Psoas muscle (tissue), 8 donors: ENCODE measurements at places on chromosomes 6 and 20.

DNA sequence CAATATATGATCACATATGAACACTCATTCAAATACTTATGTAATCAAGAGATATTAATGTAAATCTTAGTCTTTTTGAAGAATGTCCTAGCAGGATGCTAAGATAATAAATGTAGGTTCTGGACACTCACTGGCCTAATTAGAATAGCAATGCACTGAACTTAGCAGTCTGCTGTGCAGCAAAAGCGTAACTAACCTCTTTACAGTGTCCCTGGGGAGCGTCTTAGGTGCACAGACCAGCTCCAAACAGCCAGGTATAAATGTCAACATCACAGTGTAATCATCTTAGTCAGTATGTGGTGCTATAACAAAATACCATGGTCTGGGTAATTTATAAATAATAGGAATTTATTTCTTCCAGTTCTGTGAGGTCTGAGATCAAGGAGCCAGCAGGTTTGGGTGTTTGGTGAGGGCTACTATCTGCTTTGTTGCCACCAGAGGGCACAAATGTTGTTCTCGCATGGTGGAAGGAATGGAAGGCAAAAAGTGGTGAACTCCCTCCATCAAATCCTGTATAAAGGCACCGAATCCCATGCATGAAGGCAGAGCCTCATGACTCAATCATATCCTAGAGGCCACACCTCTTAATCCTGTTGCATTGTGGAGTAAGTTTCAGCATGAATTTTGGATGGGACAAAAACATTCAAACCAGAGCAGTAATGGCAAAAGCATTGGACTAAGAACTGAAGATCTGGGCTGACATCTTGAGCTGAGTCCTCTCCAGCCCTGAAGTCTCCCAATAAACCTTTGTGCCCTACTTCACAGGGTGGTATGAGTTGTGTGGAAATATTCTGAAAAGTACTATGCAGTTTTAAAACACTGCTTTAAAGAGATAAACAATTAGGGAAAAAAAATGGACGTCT lies 41.8 kb upstream of the FOXO3 start:
- no peak for DNase-seq

- DNase-seq = no peak
Measured at GRCh38 chr6:106476331-106477105, 116.0 kb downstream of the CRYBG1 start.

DNA sequence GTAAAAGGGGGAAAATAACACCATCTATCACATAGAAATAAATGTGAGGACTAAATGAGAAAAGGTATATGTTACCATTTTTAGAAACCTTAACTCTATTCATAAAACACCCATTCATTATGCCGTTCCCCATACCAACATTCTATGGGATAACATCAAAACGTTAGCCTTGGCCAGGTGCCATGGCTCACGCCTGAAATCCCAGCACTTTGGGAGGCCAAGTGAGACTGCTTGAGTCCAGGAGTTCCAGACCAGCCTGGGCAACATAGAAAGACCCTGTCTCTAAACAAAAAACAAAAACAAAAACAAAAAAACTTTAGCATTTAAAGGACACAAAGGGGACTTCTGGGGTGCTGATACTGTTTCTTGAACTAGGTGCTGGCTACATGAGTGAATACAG lies 1.3 kb downstream of the PIGU start:
- no peak for DNase-seq

DNA sequence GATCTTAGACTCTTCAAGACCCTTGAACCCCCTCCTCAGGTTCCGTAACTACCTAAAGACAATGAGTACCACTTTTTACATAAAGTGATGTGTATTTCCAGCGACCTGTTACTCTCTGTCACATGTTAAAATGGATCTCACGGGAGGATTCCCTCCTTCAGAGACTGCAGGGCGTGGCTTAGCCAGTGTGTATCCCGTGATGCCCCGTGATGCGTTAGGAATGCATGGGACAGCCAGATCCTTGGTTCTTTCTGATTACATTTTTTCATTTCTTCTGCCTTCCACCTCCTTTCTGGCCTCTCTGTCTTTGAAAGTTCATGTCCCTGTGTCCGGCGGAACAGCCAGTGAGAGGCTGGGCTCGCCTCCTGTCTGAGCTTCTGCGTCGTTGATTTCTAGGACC lies 155.5 kb downstream of the TMEM242 start:
- DNase-seq = no peak

DNA sequence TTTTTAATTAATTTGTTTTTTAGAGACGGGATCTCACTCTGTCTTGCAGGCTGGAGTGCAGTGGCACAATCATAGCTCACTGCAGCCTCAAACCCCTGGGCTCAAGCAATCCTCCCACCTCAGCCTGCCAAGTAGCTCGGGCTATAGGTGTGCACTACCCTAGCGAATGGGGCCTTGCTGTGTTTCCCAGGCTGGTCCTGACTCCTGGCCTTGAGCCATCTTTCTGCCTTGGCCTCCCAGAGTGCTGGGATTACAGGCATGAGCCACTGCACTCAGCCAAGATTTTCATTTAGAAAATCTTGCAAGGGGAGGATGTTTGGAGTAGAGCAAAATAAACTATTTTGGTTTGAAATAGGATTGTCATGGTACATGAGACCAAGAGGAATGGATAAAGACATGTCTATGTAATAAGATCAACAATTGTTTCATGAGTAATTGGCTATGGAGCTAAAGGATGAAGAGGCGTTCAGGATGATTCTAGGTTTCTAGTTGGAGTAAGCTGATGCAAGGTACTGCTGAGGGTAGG lies 237.8 kb downstream of the UST start:
- no peak for DNase-seq

DNA sequence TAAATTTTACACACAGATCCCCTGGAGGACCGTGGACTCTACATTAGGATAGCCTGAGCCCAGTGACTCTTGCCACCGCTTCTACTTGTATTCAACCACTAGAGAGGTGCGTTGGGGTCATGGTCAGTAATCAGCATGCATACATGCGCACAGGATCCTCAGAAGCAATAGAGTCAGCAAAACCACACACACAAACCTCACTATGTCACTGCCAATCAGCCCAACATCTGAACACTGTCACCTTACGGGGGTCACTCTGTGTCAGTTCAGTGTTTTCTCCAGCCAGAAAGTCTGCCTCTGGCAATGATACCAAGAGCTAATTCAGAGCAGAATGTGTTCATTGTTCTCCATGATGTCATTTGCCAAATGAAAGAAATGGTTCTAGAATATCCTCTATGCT lies 225.3 kb downstream of the KHDC1L start:
- DNase-seq = no peak

GRCh38 chr6:139166956-139167313 lies 32.1 kb downstream of the HECA start:
- DNase-seq = no peak

GRCh38 chr6:44135875-44136274 lies 8.5 kb downstream of the TMEM63B start:
- DNase-seq = no peak

DNA sequence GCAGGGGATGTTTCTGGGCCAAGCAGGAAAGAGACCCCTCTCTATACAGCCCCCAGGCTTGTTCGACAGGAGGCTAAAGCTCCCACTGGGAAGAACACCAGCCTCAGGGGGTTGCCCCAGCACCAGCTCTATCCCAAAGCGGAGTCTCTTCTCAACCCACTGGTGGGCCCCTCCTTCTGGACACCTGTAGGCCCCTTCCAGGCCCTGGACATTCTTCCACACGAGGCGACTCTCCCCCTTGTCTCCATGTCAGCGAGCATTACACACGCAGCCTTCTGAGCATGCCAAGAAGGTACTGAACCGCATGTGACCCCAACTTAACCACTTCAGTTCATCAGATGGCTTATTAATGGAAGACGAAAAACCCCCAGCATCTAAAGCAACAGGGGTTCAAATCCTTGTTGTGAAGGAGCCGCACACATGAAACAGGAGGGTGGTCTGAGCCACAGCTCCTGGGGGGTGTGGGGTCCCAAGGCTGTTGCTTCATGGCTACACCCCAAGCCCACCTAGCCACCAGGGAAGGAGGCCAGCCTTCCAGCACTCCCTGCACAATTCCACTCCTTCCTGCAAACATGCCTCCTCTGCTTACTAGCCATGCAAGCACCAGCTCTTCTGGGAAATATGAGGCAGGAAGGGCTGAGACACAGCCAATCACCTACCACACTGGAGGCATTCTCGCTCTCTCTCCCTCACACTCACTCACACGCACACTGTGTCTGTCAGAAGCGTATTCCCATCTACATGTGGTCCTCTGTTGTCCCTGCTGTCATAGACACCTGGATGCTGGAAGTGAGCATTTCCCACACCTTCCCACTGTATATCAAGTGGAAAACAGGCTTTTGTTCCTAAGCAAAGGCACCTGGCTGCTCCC lies 104.5 kb downstream of the NOL4L start:
- DNase-seq = no peak

DNA sequence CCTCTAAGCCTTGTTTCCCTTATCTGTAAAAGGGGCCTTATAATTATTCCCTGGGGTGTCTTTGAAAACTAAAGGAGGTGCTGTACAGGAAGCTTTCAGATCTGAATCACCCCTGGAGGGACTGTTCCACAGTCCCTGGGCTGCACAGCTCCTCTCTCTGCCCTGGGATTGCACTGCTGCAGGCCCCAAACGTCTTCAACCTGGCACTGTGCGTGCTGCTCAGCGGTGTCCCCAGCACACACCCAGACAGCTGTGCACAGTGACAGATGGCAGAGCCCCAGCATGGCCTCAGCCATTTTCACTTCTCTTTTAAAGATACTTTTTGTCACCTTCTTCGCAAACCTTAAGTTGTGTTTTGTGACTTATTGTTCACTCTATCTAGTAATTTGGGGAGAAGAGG lies 50.7 kb upstream of the INSM1 start:
- no peak for DNase-seq

DNA sequence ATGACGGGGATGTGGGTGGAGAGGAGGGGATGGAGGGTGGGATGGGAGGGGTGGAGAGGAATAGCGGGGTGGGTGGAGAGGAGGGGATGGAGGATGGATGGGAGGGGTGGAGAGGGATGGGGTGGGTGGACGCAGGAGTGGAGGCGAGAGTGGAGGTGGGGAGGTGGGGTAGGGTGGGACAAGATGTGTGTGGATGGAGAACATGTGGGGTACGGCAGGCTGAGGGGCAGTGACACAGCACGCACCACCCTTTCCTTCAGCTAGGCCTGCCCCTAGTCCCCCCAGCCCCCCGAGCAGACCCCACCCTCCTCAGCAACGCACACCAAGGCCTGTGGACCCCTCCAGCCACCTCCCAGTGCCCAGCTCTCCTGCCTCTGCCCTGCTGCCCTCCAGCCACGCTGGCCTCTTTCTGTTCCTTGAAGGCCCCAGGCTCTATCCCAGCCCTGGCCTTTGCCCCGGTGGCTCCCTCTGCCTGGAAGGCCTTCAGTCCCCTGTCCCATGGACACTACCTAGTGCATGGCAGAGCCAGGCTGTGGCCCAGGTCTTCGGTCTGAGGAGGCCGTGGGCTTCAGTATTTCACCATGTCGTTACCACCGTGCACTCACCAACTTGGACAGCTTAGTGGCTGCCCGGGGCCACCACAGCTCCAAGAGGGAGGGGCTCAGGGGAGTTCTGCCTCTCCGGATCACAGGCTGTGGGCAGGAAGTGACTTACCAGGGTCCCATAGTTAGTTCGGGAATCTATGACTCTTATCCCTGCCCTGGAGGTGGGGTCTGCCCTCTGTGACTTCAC lies 78.4 kb upstream of the PMEPA1 start:
- DNase-seq = no peak

- no peak for DNase-seq
Measured at GRCh38 chr6:31363811-31364210, 6.8 kb upstream of the HLA-B start.

- no peak for DNase-seq
Measured at GRCh38 chr6:2791450-2791974, 26.3 kb downstream of the WRNIP1 start.

GRCh38 chr6:113361014-113361645 lies 496.0 kb upstream of the MARCKS start:
- no peak for DNase-seq

- no peak for DNase-seq
Measured at GRCh38 chr20:12989586-12990115, 19.1 kb upstream of the SPTLC3 start.

- peak; percentile 83 for DNase-seq
Measured at GRCh38 chr6:163356324-163356723, 58.2 kb upstream of the QKI start.

GRCh38 chr6:16759646-16760515 lies 1.4 kb downstream of the ATXN1 start:
- peak; percentile 95 for DNase-seq

- no peak for DNase-seq
Measured at GRCh38 chr6:129691709-129692108, 18.3 kb downstream of the ARHGAP18 start.

DNA sequence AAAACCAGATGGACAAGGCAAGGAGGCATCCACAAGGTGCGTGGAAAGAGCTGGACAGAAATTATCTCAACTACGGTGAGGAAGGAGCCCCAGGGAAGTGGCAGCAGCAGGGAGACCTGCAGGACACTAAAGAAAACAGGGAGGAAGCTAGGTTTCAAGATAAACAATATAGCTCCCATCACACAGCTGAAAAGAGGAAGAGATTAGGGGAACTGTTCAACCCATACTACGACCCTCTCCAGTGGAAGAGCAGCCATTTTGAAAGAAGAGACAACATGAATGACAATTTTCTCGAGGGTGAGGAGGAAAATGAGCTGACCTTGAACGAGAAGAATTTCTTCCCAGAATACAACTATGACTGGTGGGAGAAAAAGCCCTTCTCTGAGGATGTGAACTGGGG lies 26.8 kb downstream of the TRMT6 start:
- DNase-seq = no peak

GRCh38 chr6:30184417-30185031 lies 21.2 kb downstream of the TRIM15 start:
- no peak for DNase-seq

- DNase-seq = peak; percentile 31
Measured at GRCh38 chr6:452301-453067, 60.9 kb downstream of the IRF4 start.

DNA sequence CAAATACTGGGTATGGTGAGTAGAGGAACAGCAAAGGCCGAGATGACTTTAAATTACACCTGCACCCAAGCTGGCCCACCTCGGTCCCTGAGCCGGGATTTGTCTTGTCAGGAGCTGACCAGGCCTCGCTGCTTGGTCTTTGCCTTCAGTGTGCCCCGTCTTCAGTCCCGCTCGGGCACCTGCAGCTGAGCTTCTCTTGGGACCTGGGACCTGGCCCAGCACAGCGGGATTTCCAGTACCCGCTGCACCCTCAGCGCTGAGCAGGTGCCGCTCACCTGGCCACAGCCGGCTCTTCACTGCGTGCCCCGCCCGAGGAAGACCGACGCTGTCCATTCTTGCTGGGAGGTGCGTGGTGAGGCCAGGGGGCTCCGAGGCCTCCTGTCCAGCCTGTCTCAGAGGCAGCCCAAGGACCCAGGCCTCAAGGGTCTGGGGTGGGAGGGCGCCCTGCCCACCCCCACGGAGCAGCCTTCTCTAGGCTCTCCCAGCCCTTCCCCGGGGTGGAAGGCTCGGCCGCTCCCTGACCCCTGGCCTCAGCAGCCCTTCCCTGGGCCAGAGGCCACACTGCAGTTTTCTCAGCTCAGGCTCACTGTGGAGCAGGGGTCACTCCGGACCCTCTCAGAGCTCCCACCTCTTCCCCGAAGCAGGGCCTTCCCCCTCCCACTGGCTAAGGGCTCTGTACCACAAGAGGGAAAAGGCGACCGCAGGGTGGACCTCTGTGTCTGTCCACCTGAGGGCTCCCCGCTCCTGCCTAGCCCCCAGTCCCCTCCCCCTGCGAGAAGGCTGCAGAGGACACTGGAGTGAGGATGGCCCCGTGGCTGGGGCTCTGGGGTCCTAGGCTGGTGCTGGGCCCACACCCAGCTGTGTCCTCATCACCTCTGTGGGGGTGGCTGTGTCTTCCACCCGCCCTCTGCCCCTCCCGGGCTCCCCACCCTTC lies 119.3 kb downstream of the RNASET2 start:
- DNase-seq = no peak
